Osteocyte (in vitro differentiated cells): ENCODE measurements at places on chromosomes 3 and 15. TPM values are rescaled to one million over a fixed set of nuclear protein-coding genes. Genes with fewer than 3 reads are reported as not detected.

Gene PLA2G4F
- total RNA-seq: not detected in 2 replicates

Gene RHOV
- total RNA-seq: 0.34 and 0.46 TPM in 2 replicates

Gene IL17RD
- 2.9 and 3.9 TPM in 2 replicates for total RNA-seq

Gene PRR23E
- not detected in 2 replicates for total RNA-seq

Gene WNT5A
- 27.6 and 30.4 TPM in 2 replicates for total RNA-seq

Gene ARHGAP31
- total RNA-seq: 49.7 and 51.0 TPM in 2 replicates
